ENCODE measurements at places on chromosomes 16 and 17. TPM values are rescaled to one million over a fixed set of nuclear protein-coding genes. Genes with fewer than 3 reads are reported as not detected.

Gene ARHGDIG
- 7.0 TPM for total RNA-seq

GRCh38 chr16:55655897-55656681 is at the start of gene SLC6A2:
Gene SLC6A2, plus strand, starts transcription at chr16:55655988. Its CDS starts 707 bp downstream, at chr16:55656695.
- peak; percentile 29 for DNase-seq

Gene CUEDC1
- total RNA-seq, result 43.2 TPM

DNA sequence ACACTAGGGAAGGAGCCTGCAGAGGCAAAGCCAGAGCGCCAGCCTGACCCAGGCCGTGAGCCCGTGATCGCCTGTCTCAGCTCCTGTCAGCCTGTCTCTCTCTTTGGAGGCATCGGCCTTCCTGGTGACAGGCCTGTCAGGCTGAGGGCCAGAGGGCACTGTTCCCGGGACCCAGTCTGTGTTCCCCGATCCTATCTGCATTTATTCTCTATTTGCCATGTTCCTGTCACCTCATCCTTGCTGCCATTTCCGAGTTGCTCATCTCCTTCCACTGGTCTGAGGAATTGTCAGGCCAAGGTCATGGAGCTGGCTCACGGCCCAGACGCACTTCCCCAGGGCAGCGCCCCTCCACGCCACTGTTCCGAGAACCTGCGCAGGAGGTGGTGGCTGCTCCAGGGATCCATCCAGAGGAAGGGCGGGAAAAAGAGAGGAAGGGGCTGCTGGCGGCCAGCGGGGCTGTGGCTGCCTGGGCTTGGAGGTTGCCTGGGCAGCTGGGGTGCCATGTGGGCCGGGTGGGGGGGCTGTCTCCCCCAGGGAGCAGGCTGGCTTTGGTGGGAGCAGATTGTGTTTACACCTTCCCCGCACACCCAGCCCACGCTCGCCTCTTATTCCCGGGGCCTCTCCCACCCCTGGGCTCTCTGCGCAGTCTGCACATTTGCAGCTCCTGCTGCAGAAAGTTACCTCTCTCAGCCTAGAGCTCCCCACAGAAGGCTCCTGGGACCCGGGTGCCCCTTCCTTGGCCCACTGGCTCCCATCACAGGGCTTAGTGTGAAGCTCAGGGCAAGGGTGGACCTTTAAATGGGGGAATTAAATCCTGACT is 4.9 kb downstream of the PRCD start:
- DNase-seq, result peak; percentile 74

DNA sequence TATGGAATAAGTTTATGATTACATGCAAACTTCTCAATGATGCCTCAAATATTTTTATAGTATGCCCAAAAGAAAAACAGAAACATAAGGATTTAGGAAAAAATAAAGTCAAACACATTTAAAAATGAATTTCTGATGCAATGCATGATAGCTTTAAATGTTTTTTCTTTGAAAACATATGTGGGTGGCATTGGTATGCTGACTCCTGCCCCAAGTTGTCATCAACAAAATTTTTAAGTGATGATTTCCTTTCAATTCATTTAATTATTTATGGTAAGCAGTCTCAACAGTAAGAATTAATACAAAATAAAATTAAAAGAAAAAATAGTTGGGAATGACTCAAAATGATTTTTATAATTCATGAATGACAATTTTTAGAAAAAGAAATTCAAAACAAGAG is 104.9 kb downstream of the CEP112 start:
- DNase-seq, result no peak

Gene CDT1
- 0.63 TPM for total RNA-seq

Gene SEPTIN12
- not detected for total RNA-seq

Gene KRT17
- total RNA-seq, result not detected

- DNase-seq, result no peak
Observed at GRCh38 chr17:11342138-11342537, 101.1 kb downstream of the SHISA6 start.

DNA sequence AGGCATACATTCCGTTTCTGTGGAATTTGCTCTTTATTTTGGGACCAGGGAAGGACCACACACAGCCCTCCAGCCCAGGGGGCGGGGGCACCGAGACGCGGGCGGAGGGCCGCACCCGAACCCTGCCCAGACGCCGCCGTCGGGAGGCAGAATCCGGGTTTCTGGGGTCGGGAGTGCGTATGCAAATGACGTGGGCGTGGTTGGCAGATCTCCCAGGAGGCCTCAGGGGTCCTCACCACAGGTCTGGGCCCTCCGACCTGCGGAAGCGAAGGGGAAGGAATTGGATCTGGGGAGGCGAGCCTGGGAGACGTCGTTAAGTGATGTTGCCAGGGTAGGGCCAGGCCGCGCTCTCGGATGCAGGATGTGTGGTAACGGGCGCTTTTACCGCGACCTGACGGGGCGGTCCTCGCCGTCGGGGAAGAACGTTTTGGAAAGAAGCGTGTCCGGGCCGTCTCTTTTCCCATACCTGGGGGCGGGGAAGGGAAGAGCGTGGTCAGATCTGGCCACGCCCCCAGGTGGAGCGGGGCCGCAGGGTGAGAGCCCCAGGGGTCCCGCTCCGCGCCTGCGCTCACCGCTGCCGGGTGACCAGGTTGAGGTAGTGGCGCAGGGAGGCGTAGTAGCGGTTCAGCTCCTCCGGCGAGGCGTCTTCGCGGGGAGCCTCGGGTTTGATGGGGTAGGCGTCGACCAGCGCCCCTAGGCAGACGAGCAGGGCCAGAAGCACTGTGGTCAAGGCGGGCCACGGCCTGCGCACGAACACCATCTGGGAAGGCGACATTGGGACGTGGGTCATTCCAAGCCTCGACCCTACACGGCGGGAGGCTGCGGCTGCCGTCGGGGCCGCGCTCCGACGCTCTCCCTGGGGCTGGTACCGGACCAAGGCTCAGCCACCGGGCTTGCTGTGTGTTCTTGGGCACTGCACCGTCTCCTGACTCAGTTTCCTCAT is 745 bp downstream of the PYY start:
- DNase-seq, result no peak

- DNase-seq, result no peak
Observed at GRCh38 chr16:725463-726187, 618 bp downstream of the CCDC78 start.

DNA sequence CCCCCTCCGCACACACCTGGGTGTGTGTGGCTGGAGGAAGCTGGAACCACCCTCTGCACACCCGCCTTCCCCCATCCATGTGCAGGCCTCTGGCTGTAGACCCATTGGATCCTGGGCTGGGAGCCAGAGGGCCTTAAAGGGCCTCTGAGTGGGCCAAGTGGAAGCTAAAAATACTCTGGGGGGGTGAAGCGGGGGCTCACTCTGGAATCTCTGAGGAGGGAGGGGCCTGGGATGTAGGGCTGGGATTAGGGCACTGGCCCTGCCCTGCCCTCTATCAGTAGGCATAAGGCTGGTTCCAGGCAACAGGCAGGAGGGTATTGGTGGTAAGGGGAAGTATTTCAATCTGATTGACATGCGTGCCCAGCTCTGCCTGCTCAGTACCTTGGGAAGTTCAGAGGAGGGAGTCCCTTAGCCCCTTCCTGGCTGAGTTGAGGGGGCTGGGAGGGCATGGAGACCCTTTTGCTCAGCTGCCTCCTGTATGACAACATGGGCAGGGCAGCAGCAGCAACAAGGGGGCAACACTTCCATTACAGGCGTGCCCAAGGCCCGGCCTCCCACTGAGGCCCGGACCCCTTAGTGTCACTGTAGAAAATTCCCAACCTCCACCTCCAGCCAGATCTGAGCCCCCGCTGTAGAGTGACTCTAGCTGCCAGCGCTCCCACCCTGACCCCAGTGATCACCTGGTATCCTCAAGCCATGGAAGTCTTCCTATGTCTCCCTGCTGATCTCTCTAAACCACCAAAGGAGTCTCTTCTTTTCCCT is 5.2 kb downstream of the ITGA3 start:
- DNase-seq, result peak; percentile 90

- DNase-seq, result no peak
Observed at GRCh38 chr16:68434624-68435210, 13.6 kb downstream of the SMPD3 start.

DNA sequence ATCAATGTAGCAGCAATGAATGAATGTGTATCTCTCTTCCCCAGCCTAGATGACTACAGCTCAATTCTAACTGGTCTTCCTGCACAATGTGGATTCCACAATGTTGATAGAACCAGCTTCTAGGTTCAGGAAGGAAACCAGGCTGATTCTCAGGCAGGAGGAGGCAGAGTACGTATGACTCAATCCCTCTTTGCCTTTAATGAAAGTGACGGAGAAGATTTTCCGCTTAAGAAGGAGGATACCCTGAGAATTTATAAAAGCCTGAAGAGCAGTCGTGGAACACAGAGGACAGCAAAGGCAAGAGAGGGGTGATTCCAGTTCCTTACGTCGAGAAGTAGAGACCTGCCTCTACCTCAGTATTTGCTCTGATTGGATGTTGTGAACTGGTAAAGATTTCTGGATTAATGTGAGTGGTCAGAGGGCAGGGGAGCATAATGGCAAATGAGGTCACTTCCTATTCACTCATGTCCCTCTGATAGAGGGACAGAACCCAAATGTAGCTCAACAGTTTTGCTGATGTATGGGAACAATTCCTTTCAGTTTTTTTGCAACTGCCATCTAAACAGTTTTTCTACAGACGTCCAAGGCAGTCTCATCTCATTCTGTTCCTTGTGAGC is 15.0 kb upstream of the SLC16A11 start:
- no peak for DNase-seq

All from left ventricle myocardium inferior (tissue), 1 donor.